Suppressor macrophage (primary cell): ENCODE measurements at places on chromosomes 4 and X.

GRCh38 chr4:62271107-62271506, 1071.0 kb downstream of the ADGRL3 start:
- DNase-seq: no peak

DNA sequence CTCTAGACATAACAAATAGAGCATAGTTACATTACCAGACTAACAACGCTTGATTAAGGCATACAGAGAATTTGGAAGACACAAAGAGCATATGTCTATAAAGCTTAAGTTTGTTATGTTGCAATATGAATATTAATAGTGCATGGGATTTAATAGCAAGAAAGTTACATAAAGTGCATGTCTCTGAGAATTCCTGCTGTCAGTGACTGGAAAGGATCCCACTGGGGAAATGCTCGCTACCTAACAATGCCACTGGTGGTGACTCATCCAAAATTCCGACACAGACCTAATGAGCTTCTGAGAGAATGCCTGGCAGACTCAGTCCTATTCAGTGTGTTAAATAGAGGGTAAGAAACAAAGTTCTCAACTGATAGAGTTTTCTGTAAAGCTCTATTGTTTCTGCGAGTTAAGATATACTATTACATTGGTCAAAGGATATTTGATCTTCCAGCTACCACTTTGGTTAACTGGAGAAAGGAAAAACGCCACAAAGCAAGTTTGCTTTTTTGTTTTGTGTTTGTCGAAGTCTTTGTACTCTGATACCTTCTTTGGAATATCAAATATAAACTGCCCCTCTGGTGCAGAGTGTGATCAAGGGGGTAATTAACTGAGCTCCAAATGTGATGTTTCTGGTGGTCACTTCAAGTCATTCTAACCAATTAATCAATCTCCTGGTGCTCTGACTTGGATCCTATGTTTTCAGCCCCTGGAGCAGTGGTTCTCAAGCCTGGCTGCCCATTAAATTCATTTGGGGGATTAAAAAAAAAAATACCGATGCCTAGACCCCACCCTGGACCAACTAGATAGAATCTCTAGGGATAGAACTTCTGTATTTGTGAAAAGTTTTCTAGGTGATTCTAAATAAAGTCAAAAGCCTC, 107.9 kb downstream of the PALLD start:
- no peak for DNase-seq

DNA sequence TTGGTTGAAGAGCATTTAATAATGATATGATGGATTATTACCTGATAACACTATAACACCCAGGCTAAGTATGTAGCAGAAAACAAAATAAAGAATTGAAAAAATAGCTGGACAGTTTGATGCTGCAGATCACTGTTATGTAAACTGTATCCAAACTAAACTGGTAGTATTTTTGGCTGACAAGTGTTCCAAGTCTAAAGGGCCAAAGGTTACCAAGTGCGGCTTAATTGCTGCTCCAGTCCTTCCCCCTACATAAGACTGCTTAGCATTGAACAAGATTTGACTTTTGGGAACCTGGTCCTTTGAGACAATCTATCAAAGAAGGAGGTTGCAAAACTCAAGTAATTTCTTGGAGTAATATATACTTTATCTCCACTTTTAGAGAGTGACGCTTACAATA, 249.6 kb downstream of the CAMK2D start:
- DNase-seq: no peak

- DNase-seq: no peak
Observed at GRCh38 chr4:139581096-139581495, 25.1 kb upstream of the SETD7 start.

DNA sequence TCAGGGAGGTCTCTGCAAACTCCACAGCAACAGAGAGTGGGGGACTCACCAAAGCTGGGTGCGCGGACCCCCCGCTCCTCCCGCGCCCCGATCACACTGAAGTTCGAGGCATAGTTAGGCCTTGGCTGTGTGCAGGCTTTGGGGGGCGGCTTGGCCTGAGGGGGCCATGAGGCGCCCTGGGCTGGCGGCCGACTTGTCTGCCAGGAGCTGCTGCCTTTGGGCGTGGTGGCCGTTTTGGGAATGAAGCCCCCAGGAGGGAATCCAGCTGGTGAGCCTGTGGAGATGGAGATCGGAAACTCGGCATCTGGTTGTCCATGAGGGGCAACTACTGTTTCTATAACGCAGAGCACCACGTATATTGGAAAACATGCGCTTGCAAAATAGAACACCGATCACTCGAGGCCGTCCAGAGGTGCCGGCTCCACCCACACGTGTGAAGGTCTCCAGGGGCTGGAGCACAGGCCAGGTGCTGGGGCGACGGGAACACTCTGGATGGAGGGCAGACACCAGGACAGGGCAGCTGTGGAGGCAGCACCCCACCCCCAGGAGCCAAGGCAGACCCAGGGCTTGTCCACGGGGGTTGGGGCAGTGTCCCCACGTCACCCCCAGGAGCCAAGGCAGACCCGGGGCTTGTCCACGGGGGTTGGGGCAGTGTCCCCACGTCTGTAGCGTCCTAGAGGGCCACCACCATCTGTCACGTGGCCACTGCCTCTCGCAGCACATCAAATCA, 25.9 kb upstream of the CPLX1 start:
- no peak for DNase-seq
